ENCODE measurements at places on chromosomes 6 and 20.

DNA sequence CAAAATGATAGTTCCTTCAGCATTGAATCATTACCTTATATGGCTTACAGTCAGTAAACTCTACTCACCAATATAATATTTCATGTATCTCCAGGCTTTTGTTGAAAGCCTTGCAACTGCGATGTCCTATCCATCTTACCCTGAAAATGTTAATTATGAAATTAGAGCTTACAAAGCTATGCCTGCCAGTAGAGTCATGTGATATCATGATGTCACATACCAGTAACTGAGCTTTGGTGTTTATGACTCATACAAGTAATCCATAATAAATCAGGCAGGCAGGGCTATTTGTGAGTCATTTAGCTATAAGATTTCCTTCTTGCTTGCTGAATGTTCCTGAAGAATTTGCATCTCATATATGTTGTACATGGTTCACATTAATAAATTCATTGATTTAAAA is 44.9 kb upstream of the FAM83B start:
- DNase-seq, result no peak

GRCh38 chr20:64104667-64105451 is 2.5 kb downstream of the NPBWR2 start:
- no peak for DNase-seq

DNA sequence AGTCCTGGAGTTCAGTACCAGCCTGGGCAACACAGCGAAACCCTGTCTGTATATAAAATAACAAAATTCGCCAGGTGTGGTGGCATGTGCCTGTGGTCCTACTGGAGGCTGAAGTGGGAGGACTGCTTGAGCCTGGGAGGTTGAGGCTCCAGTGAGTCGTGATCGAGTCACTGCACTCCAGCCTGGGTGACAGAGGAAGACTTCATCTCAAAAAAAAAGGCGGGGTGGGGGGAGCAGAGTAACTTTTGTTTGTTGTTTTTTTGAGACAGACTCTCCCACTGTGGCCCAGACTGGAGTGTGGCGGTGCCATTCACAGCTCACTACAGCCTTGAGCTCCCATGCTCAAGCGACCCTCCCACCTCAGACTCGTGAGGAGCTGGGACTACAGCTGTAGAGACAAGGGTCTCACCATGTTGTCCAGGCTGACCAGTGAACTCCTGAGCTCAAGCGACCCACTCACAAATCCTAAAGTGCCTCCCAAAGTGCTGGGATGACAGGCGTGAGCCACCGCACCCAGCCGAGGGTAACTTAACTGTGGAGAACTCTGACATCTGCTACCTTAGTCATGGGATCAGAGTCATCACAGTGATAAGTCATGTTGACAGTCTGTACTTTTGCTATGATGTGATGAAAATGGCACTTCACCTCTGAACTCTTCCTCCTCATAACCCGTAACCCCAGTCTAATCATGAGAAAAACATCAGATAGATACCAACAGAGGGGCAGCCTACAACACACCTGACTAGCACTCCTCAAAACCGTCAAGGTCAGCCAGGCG is 16.5 kb downstream of the PEDS1 start:
- no peak for DNase-seq

GRCh38 chr20:8909596-8909995 is 159.3 kb upstream of the PLCB4 start:
- no peak for DNase-seq

- DNase-seq, result no peak
Measured at GRCh38 chr20:48282591-48283228, 497.4 kb upstream of the SULF2 start.

DNA sequence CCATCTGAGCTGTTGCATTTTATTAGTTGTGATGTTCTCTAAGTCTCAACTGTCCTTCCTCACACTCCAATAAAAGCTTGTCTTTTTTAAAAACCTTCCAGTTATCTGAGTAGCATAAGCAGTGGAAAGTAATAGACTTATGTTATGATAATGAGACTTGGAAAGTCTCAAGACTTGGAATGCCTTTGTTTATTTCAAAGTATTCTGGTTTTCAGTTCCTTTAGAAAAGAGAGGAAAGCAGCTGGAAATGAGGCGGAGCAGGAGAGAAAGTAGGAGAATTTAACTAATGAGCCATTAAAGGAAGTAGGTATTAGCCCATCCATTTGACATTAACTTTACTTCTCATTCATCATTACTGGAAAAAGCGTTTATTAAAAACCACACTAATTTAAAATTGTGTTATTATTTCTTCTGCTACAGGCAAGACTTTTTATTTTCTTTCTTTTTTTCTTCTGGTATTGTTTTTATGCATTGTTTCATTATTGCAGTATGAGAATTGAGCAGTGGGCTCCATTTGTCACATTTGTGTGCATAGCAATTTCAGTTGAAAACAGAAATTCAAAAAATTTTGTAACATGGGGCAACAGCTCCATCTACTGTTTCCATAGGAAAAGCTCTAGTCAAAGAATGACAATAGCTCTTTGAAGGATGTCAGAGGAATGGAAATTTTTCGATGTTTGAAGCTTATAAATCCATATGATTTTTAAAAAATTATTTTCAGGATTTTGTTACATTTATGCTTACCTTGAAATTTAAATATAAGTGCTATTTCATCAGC is 194.8 kb downstream of the COL9A1 start:
- no peak for DNase-seq

GRCh38 chr6:32947552-32948465 is 5.1 kb downstream of the HLA-DMA start:
- DNase-seq, result no peak

DNA sequence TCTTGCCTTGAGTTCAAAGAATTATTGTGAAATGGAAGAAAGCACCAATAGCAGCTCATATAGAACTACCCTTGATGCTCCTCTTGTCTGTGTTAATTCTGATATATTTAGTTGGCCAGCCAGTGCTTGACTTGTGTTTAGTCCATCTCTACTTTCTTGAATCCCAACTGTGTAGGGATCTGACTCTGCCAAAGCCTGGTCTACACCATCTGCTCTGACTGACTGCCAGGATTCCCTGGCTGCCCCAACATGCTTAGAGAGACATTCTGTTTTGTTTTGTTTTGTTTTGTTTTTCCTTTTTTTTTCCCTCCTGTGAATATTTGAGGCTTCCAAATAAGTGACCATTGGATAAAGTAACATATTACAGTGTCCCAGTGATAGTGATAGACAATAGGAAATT is 953.7 kb upstream of the MANEA start:
- DNase-seq, result no peak

GRCh38 chr20:10927011-10927583 is 253.3 kb upstream of the JAG1 start:
- no peak for DNase-seq

DNA sequence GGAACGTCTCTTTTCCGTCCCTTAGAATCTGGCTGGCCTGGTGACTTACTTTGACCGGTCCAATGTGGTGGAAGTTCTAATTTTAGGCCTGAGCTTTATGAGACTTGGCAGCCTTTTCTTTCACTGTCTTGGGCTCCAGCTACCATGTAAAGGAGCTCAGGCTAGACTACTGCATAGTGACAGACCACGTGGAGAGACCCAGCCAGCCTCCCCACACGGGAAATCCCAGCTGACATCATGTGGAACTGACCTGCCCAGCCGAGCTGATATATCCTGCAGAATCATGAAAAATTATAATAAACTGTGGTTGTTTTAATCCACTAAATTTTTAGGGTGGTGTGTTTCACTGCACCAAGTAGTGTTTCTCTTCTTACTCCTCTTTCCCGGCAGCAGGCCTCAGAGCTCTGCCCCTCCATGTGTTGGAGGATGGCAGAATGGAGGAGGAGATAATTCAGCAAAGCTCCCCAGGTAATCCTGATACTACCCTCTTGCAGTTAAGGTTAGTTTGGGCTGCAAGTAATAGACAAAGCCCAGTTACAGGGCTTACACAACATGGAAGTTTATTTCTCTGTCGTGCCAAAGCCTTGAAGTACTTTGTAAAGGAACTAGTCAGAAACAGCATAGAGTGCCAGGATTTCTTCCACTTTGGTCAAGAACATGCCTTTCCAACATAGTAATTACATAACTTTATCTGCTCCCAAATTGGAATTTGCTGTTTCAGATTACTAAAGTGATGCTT is 87.5 kb downstream of the SH3BGRL2 start:
- DNase-seq, result no peak

GRCh38 chr6:146200176-146200575 is 171.3 kb downstream of the GRM1 start:
- DNase-seq, result no peak

- no peak for DNase-seq
Measured at GRCh38 chr20:59819496-59820203, 113.8 kb downstream of the SYCP2 start.

DNA sequence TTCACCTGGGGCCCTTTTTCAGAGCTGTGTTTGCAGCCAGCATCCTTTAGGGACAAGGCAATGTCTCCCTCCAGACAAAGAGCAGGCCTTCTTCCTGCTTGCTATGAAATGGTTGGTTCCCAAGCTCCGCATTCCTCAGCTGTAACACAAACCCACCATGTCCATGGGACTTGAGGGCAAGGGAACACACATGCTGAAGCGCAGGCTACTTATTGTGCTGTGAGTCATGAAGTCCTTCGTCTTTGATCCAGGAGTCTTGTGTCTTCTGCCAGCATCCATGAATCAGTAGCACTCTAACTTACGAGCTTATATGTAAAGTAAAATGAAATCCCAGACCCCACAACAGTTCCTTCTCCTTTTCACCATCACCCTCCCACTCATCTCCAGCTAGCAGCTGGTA is 59.0 kb downstream of the ANKRD60 start:
- DNase-seq, result no peak
